ENCODE measurements at places on chromosomes 4 and X.
A peak's percentile ranks its signal among the peaks of the same experiment; 100 is the strongest.

DNA sequence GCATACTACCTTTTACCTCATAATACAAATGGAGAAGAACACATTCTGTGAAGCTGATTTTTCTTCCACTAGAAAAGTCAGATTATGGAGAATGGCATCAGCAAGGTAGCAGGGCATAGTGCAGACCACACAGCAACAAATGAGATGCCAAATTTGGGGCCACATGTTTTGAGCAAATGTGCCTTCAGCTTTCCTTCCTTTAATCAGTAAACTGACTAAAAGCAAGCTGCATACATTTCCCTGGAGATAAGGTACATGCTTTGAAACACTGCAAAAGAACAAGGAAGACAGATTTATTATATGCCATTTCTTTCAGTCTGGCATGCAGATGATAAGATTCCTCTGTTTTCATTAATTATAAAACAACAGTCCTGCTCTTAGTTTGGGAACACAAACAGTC lies 67.1 kb upstream of the GUCY1A1 start:
- no peak for DNase-seq

DNA sequence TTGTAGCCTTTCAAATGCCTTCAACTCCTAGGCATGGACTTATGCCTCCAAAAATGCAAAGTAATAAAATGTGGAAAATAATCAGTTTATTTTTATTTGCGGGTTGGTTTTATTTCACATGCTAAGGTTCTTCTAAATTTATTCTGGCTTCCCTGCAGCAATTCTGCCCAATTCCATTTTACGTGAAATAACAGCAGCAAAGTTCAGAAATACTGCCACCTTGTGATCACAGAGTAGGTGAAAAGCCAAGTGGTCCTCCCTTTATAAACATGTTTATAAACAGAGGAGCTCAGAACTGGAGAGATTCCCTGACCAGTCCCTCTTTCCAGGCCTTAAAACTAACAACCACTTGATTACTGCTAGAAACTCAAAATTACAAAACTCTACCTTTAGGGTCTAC lies 14.7 kb upstream of the DCHS2 start:
- DNase-seq: peak; percentile 52

DNA sequence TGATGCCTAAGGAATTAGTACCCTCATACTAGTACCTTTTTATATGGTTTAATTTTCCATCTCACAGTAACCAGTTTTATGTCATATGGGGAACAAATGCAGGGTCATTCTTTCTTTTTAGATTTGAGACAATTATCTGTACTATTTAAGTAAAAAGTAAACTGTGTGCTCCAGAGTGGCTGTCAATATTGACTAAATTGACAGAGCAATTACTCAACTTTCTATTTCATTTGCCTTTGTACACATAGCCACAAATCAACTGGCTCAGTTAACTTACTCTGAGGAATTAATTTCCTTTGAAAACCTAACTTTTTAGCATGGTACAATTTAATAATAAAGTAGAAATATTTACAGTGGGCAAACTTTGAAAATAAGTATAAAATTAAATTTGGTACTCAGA lies 28.5 kb upstream of the TEX13C start:
- no peak for DNase-seq

- DNase-seq: no peak
These were observed 1950.5 kb upstream of the AGA start for GRCh38 chr4:179392787-179393186.

GRCh38 chrX:729583-730409 lies 99.2 kb downstream of the SHOX start:
- no peak for DNase-seq

- no peak for DNase-seq
These were observed 31.1 kb downstream of the TACC3 start for GRCh38 chr4:1752284-1753041.

- peak; percentile 19 for DNase-seq
These were observed 118.4 kb downstream of the COX18 start for GRCh38 chr4:72951147-72951546.

DNA sequence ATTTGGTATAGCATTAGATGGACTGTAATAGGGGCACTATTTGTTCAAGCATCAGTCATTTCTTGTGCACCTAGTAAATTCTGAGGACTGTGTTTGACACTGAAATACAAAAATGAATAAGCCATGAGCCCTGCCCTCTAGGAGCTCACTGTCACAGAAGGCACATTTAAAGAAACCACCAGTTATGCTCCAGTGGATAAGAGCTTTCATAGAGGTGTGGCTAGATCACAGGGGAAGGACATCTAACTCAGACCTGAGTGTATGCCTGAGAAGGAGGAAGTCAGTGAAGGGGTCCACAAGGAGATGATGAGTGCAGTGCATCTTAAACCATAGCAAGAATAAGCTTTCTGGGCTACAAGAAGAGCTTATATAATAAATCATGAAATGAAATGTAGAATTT lies 40.1 kb downstream of the BTC start:
- DNase-seq: no peak

DNA sequence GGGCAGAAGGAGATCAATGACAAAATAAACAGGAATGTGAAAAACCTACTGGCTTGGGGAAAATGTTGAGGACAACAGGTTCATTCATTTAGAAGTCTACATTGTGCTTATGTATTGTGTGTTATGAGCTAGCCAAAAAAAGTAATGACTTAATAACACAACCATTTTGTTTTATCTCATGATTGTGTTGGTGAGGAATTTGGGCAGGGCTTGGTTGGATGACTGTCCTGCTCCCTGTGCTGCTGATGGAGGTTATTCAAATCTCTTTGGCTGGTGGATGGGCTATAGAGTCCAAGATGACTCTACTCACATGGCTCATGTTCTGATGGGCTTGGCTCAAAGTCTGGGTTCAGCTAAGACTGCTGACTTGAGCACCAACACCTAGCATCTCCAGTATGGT lies 116.3 kb downstream of the HS3ST1 start:
- peak; percentile 95 for DNase-seq

DNA sequence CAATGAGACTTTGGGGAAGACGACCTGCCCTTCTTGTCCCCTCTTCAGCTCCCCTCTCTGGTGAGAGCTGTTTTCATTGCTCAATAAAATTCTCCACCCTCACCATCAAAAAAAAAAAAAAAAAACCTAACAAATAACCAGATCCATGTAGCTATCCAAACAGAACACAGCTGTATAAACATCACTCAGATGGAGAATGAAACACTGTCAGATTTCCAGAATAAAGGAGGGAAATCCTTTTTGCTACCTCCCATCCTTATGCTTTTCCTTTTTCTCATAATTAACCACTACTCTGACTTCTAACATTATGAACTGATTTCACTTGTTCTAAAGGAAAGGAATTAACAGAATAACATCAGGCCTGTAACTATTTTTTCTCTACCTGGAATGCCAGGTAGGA lies 155.6 kb downstream of the PPP4R3C start:
- DNase-seq: no peak

- DNase-seq: no peak
These were observed 151.9 kb downstream of the TTC29 start for GRCh38 chr4:146793727-146794126.

DNA sequence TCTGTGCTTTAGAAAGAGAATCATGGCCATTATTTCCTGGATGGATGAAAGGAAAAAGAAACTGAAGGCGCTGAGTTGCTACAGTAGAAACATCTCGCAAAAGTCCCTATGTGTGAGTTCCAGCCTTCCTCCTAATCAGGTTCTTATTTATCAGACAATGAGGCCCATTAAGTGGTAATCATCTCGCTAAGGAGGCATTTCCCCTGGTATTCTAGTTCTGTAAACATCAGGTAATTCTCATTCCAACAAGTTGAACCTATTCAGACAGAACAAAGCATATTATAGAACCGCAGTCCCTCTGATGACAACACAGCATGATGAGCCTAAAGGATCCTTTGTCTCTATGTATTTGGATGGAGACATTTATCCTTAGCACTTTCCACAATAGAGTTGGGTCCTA lies 205.7 kb upstream of the MAOA start:
- no peak for DNase-seq

DNA sequence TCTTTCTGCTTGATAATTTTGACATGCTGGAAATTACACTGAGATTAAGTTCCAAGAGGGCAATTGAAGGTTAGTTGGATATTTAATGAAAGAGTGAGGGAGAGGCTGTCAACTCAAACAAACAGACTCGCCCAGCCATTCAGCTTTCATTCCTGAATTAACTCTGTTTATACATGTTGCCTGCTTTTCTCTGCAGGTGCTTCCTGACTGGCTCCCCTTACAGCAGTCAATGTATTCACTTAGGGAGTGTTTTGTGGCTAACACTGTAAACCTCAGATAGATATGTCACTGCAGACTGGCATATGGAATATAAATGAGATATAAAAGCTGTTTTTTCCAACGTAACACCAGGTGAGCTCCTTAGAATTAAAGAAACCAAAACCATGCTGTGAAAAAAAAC lies 28.7 kb downstream of the TMPRSS11A start:
- DNase-seq: no peak

DNA sequence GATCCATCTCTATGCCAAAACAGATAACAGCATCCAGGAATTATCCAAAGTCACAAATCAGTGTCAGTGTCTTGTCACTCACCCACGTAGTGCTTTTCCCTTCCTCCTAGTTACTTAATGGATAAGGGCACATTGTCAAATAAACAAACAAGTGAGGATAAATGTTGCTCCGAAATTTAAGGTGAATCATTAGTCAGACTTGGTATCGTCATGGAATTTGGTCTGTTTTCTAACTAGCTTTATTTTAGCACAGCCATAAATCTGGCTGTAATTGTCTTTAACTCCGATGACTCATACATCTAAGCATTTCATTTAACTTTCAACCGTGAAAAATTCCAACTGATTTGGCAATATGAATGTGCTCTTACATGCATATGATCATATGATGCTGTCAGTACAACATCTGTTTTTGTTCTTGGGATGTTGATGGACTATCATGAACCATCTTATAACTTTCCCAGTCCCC lies 83.3 kb downstream of the SNCA start:
- DNase-seq: peak; percentile 95

DNA sequence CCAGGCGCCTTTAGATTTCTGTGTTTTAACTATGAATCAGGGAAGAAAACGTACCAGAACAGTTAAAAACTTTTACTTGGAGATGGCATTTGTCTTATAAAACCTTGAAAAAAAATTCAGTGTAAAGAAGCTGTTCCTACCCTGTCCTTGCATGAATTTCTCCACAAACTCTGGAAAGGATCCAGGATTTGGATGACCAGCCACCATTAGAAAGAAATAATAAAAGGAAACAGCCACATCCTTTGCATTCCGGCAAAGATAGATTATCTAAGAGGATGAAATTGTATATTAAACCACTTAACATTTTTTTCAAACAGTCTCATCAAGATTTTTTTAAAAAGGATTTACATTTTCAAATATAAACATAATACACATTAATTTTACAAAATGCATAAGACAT lies 10.6 kb downstream of the SULT1E1 start:
- no peak for DNase-seq

DNA sequence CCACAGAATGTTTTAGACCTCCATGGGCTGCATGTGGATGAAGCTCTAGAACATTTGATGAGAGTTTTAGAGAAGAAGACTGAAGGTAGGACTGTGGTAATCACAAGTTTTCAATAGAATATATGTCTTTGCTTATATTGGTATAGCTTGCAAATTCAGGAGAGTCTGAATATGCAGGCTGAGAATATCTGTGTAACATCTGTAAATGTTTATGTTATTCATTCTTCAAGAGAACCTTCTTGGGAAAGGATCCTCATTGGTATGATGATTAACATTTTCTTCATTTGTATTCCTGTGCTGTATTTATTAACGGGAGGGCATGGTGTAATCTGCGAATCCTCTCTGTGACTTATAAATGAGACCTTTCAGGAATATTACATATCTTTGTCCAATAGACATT lies 52.1 kb upstream of the RHOH start:
- DNase-seq: no peak
